ELF-1 (cell line): ENCODE measurements at places on chromosomes 1 and 21.
A peak's percentile ranks its signal among the peaks of the same experiment; 100 is the strongest.

DNA sequence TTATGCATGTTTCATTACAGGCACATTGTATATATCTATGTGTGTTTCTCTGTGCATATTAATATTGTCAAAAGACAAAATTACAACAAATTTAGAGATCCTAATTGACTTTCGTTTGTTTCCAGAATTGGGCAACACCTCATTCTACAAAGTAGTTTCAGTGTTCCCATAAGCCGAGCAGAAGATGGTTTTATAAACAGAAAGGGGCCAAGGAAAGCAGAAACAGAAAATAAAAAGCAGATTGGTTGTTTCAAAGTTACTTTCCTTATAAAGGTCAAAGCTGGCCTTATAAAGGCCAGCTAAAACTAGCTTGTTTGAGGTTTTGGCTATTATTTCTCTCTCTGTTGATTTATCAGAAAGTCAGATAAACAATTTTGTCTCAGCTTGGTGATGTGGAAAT, 116.2 kb upstream of the FGGY start:
- DNase-seq, result no peak

- no peak for DNase-seq
Measured at GRCh38 chr1:115409094-115410015, 71.3 kb upstream of the NGF start.

DNA sequence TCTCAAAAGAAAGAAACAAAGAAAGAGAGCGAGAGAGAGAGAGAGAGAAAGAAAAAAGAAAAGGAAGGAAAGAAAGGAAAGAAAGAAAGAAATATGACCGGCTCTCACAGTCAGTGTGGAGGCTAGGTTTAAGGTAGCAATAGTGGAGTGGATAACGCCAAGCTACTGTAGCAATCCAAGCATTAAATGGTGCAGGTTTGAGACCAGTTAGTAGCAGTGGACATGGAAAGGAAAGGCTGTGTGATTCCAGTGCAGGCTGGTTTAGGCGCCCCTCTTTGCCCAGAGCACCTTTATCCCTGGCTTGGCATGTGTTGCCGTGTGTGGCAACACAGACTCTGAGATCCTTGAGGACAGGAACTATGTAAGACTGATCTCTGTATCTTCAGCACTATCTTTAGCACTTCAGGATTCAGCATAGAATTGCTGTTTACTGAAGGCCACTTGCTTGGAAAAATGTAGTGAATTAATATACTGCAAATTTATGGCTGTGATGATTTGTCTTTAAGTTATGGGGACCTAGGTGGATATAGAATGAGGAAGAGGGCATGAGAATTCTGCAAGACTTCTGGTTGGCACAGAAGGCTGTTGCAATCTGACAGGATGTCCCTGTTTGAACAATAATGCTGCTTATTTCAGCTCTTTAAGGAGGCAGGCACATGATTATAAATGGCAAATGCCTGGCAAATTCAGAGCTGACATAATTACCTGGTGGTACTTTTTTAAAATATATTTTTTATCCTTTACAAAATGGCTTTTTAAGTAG, 10.8 kb upstream of the OSBPL9 start:
- no peak for DNase-seq

GRCh38 chr1:25023826-25024225, 93.8 kb upstream of the RUNX3 start:
- DNase-seq, result no peak

GRCh38 chr1:25117233-25117823, 115.0 kb downstream of the SYF2 start:
- DNase-seq, result peak; percentile 71

- no peak for DNase-seq
Measured at GRCh38 chr1:205668951-205669340, 11.4 kb downstream of the SLC45A3 start.

DNA sequence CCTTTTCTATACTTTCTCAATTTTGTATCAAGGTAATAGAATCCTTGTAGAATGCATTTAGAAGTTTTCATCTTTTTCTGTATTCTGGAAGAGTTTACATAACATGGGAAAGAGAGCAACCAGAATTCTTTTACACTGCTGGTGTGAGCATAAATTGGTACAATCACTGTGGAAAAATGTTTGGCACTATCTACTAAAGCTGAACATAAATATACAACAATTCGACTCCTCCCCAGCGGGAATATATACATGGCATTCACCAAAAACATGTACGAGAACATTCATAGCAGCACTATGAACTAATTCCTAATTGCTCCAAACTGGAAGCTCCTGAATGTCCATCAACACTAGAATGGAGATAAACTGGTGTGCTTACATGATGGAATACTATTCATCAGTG, 1.8 kb upstream of the ACBD6 start:
- no peak for DNase-seq

GRCh38 chr1:11862890-11863289, 4.1 kb upstream of the NPPB start:
- DNase-seq, result no peak

DNA sequence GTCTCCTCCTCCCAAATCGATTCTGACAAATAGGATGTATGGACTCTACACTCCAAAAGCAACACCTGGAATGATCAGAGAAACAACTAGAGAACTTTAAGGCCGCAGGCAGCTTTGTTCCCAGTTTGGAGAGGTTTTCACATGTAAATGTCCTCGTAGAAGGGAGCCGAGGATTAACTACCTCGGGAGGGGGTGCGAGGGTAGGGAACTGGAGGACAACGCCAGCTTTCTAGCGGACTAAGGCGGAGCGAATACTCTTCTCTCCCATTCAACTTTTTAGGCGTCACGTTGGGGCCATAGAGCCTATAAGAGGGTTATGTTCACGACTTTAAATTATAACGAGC, 1.2 kb downstream of the SCAF4 start:
- peak; percentile 84 for DNase-seq

GRCh38 chr1:33036051-33036525, 595 bp downstream of the AK2 start:
- peak; percentile 73 for DNase-seq

DNA sequence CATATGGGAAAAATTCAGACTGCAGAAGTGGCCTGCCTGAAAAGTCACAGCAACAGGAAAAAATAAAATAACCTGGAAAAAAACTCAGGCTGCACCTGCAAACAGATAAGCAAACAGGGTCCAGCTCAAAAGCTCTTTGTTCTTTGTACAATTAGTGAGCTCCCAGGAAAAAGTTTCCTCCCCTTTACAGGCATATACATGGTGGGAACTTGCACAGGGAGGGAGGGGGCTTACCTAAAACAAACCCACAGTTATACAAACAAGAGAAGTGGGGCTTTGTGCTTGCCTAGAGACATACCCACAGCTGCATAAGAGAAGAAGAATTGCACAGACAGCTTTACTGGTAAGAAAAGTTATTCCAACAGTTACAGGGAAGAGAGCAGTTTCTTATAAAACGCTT, 31.7 kb upstream of the COG2 start:
- DNase-seq, result no peak

- no peak for DNase-seq
Measured at GRCh38 chr21:21279193-21279901, 281.1 kb downstream of the NCAM2 start.

GRCh38 chr1:151720554-151720953, 768 bp upstream of the RIIAD1 start:
- no peak for DNase-seq

DNA sequence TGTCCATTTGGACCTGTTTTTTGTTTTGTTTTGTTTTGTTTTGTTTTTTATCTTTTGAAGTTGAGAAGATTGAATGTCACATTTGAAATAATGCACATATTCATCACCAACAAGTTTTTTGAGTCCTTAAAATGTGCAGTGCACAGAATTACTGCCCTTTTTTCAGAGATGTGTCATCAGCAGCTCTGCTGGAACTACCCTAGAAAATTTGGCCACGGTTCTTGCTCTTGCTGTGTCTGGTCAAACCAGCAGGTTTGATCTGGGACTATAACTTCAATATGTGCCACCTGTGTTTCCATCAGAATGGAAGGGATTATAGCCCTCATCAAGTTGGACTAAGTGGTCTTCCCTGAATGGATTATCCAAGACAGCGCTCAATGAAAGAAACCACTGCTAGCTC, 24.1 kb upstream of the CNN3 start:
- DNase-seq, result no peak

- no peak for DNase-seq
Measured at GRCh38 chr1:3521426-3521825, 67.0 kb downstream of the ARHGEF16 start.

- DNase-seq, result peak; percentile 2
Measured at GRCh38 chr1:213176341-213176740, 125.3 kb downstream of the RPS6KC1 start.

DNA sequence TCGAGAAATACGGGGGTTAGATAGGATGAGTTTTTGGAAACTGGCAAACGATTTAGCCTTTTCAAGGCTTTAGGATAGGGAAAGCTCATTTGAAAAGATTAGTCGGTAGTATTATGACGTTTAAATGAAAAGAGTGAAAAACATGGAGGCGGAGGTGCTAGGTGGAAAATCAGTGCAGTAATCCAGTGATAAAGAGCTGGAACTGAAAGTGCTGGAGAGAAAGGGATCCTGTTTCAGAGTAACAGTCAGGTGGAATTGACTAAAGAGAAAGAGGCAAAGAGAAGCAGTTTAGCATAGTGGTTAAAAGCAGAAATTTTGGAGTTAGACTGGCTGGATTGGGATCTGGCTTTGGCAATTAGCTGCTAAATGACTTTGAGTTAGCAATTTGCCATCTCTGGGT, 945 bp downstream of the WDR3 start:
- peak; percentile 2 for DNase-seq

- no peak for DNase-seq
Measured at GRCh38 chr1:114302821-114303220, 149.2 kb upstream of the SYT6 start.

GRCh38 chr1:56543783-56544612, 35.4 kb downstream of the PLPP3 start:
- DNase-seq, result no peak

- DNase-seq, result no peak
Measured at GRCh38 chr1:56069824-56070223, 509.5 kb downstream of the PLPP3 start.

- DNase-seq, result no peak
Measured at GRCh38 chr1:96538883-96539282, 182.7 kb upstream of the PTBP2 start.

DNA sequence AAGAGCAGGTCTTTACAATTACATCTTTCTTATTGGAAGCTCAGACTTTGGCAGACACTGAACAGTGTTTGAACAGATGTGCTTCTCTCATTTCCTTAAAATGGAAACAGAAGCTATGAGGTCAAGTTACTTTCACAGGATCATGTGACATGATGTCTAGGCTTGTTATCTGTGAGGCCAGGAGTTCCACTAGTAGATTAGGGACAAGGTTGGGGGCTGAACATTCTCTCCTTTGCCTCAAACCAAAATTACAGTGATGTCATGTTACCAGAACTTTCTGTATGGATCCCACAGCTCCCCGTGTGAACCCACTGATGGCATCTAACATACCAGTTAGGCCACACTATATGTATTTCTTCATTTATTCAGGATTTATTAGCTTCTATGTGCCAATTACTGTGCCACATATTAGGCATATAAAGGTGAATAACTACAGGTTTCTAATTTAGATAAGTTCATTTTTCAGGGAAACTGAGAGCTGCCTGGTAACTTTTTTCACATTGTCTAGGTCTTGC, 6.0 kb downstream of the DYNLT5 start:
- DNase-seq, result no peak

- DNase-seq, result peak; percentile 52
Measured at GRCh38 chr1:156627313-156627880, 8.2 kb downstream of the HAPLN2 start.

DNA sequence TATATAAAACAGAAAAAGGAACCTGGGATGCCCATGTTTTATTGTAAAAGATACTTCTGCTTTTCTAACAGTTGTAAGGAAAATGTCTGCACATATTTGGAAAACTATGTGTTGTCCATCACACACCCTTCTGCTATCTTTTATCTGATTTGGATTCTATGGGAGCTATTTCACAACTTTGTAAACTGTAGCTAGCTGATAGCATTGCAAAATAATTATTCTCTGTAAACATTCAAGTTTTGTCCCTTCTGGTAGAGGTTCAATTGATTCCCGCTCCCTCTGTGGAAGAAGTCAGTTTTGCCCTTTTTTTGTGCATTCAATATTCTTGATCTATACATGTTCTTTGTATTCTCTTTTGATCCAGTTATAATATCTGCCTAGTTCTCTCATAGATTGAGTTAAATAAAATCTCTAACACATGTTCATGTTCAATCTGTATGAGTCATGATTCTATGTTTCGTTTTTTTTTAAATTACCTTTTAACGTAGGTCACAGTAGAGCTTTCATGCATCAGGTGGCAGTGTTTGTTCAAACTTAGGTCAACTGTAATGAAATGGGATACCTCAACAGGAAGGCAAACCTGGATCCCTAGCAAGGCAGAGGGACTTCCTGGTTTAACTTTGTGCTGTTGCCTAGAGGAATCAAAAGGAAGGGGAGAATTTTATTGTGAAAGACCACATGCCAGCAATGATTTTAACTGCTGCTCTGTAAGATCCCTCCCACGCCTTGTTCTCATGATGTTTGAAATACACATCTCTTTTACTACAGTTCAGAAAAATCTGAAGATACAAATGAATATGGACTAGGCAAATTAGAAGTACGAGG, 26.0 kb upstream of the BCL9 start:
- DNase-seq, result peak; percentile 34

GRCh38 chr1:35151220-35151619, 41.7 kb downstream of the SFPQ start:
- DNase-seq, result no peak

GRCh38 chr1:9121496-9122409, 7.1 kb downstream of the GPR157 start:
- no peak for DNase-seq

DNA sequence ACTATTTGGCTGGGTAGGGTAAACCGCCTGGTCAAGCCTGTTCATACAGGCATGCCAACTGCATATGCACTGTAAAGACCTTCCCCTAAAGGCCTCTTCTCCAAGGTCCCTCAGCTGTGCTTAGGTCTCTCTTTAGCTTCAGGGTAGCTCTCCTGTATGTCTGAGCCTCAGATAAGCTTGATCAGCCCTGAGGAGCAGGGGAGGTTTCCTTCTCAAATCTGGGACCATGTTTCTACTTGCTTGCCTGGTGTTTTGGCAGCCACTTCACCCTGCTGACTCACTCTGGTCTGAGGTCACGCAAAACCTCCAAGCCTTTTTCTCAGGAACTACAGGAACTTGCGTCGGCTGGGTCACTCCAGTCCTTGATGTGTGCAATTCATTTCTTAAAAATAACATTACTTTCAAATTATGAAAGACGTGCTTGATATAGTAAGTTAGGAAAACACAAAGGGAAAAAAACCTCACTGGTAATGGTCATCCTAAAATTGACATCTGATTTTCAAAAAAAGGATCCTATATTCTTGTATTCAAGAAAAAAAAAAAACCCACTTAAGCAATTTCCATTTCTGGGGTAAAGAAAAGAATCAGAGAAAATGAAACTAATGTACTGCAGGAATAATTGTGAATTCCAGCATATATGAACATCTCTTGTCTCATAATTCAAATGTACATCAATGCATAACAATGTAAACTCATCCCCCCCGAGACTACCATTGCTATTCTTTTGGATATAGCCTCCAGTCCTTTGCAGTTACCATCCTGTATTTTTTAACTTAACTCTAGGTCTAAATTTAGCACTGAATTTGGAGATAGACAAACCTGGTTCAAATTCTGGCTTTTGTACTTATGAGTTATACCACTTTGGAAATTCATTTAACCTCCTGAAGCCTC, 24.8 kb upstream of the RNF19B start:
- peak; percentile 53 for DNase-seq
